Suppressor macrophage treated with lipopolysaccharide for 1 hour (primary cell): ENCODE measurements at places on chromosomes 7 and 10.

GRCh38 chr7:150975536-150976319, 2.4 kb downstream of the KCNH2 start:
- DNase-seq: no peak

- DNase-seq: no peak
These were observed 1115.3 kb downstream of the REEP3 start for GRCh38 chr10:64636461-64636860.

GRCh38 chr10:94630017-94630688, 53.4 kb upstream of the CYP2C18 start:
- peak; percentile 60 for DNase-seq

- DNase-seq: no peak
These were observed 53.7 kb downstream of the SLC39A12 start for GRCh38 chr10:18005445-18005780.

- no peak for DNase-seq
These were observed 49.8 kb downstream of the SLC29A4 start for GRCh38 chr7:5332579-5332978.

- DNase-seq: no peak
These were observed 37.1 kb upstream of the ATP6V0A4 start for GRCh38 chr7:138835087-138835486.

GRCh38 chr10:57786850-57787750, 480.6 kb downstream of the IPMK start:
- DNase-seq: no peak

- no peak for DNase-seq
These were observed 242.5 kb downstream of the CELF2 start for GRCh38 chr10:11260170-11260569.

DNA sequence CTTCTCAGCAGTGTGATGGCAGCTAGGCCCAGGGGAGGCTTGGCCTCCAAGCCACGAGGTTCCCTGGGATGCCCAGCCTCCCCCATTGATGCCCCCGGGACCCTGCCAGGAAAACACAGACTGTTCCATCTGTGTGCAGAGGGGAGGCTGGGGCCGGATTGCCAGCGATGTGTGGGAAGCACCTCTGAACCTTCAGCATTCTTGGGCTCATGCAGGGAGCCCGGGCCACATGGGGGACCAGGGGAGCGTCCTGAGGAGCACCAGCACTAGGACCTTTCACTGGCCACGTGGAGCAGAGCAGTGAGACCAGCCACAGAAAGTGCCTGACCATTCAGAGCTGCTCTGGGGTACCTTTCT, 2.6 kb downstream of the IMPDH1 start:
- DNase-seq: no peak

GRCh38 chr10:99654390-99655175, 4.7 kb upstream of the ENTPD7 start:
- DNase-seq: no peak

- no peak for DNase-seq
These were observed 12.4 kb upstream of the PRLHR start for GRCh38 chr10:118607768-118608354.

DNA sequence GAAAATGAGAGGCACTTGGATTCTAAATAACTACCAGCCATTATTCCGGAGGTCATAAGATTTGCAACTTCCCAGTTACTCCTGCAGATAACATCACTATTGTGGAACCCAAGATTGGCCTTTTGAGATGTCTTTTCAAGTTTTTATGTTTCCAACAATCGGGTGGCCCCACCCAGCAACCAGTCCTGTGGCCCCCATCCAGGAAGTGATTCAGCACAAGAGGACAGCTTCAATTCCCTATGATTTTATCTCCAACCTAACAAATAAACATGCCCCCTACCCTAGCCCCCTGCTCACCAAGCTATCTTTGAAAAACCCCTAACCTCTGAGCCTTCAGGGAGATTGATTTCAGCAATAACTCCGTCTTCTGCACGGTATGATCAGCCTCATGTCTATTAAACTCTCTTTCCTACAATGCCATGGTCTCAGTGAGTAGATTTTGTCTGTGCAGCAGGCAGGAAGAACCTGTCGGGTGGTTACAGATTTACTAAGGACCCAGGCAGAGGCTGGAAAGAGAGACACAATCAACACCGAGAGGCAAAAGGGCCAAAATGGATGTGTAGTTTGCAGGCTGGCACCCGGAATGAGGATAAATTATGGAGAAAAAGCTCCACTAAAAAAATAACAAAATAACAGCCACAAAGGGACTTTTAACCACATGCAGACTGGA, 83.9 kb upstream of the UNC5B start:
- no peak for DNase-seq

- no peak for DNase-seq
These were observed 967 bp downstream of the ELFN1 start for GRCh38 chr7:1670894-1671593.

- no peak for DNase-seq
These were observed 64.2 kb downstream of the PARP12 start for GRCh38 chr7:139998572-139998971.

- DNase-seq: no peak
These were observed 39.7 kb upstream of the EPHB6 start for GRCh38 chr7:142815134-142815533.

DNA sequence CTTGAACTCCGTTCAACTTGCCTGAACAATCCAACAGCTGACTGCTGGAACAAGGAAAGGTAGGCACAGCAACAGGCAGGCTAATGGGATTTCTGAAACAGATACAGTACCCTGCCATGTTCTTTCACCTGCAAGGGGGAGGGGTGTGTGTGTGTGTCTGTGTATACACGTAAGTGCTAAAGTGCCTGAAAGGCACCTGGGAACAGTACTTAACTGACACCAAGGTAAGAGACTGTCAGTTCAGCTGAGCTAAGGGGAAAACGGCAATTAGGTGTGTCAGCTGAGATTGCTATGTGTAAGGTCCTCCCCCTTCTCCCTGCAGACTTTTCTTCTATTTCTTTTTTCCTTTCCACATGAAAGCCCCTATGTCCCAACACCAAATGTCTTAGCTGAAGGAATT, 27.0 kb downstream of the NAMPT start:
- no peak for DNase-seq

- no peak for DNase-seq
These were observed 3.1 kb upstream of the HOXA9 start for GRCh38 chr7:27168265-27168947.

GRCh38 chr10:23342213-23342884, 2.2 kb downstream of the C10orf67 start:
- no peak for DNase-seq
